Camera-type eye (tissue), 1 donor: ENCODE measurements at places on chromosomes 6 and 20. TPM values are rescaled to one million over a fixed set of nuclear protein-coding genes. Genes with fewer than 3 reads are reported as not detected.

The BFSP1 gene
- total RNA-seq, result 676 TPM

The AGER gene
- 2.6 TPM for total RNA-seq

The FOXS1 gene
- total RNA-seq, result 2.3 TPM

The C20orf141 gene
- not detected for total RNA-seq

The NCOA5 gene
- 51.7 TPM for total RNA-seq

The NNAT gene
- 237 TPM for total RNA-seq
